ENCODE measurements at places on chromosomes 5 and 9. TPM values are rescaled to one million over a fixed set of nuclear protein-coding genes. Genes with fewer than 3 reads are reported as not detected.

Gene SLC44A1
- 10.0 TPM for total RNA-seq

Gene ACTBL2
- not detected for total RNA-seq

Gene CDX1
- total RNA-seq, result not detected

- no peak for DNase-seq
- H3K27me3 ChIP-seq, result no peaks in the 10 kb centered on the region
- no peak overlapping the region for H3K4me3 ChIP-seq
- no peaks in the 10 kb centered on the region for H3K36me3 ChIP-seq
- H3K4me1 ChIP-seq, result no peaks in the 10 kb centered on the region
- H3K27ac ChIP-seq, result no peak overlapping the region
Observed at GRCh38 chr9:105921057-105921726, 226.9 kb downstream of the TMEM38B start.

DNA sequence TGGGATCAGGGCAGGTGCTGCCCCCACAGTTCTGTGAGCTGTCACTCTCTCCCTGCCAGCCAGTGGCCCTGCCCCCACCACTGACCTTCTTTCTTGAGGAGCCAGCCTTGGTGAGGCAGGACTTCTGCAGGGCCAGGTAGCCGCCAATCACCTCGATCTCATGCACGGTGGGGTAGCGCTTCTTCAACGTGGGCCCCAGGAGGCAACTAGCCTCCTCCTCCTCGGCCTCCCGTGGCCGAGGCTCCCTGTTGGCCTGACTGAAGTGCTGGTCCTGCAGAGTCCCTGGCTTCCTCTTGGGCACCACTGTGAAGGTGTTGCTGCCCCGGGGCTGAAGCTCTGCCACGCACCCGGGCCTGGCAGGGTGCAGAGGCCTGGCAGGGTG, 1.6 kb downstream of the TPRN start:
- peak overlapping the region; percentile 90 for H3K4me3 ChIP-seq
- H3K4me1 ChIP-seq, result peaks cover 62% of the 10 kb centered on the region
- H3K27ac ChIP-seq, result no peak overlapping the region
- DNase-seq, result no peak
- H3K27me3 ChIP-seq, result no peaks in the 10 kb centered on the region

GRCh38 chr5:145473042-145473642, 362.0 kb downstream of the PRELID2 start:
- no peaks in the 10 kb centered on the region for H3K36me3 ChIP-seq
- DNase-seq, result no peak
- H3K27me3 ChIP-seq, result no peaks in the 10 kb centered on the region
- no peak overlapping the region for H3K27ac ChIP-seq
- no peaks in the 10 kb centered on the region for H3K4me1 ChIP-seq

DNA sequence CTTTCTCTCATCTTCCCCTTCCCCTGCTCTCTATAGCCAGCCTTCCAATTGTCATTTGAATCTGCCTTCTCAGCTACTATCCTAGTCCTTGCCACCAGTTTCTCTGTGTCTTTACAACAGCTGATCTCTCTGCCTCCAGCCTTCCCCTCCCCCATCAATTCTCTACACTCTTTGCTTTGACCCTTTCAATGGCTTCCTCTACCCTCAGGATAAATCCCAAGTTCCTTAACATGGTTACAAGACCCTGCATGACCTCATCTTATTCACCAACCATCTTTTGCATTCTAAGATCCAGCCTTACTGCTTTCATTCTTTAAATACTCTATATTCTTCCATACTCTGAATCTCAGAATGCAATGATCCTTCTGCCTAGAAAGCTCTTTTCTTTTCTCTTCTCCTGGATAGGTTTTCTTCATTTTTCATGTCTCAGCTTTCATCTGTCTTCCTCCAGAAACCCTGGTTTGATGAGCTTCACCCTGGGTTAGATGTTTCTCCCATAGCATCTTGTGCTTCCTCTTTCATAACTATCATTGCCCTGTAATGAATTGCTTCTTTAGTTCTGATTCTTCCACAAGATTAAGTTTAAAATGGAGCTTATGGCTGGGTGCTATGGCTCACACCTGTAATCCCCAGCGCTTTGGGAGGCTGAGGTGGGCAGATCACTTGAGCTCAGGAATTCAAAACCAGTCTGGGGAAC, 58.6 kb upstream of the ZSWIM6 start:
- no peak for DNase-seq
- no peak overlapping the region for H3K27ac ChIP-seq
- H3K4me3 ChIP-seq, result no peak overlapping the region
- no peaks in the 10 kb centered on the region for H3K4me1 ChIP-seq

GRCh38 chr5:176608937-176609723, 826 bp downstream of the GPRIN1 start:
- H3K36me3 ChIP-seq, result no peaks in the 10 kb centered on the region
- no peak for DNase-seq
- peak overlapping the region; percentile 67 for H3K4me3 ChIP-seq
- H3K4me1 ChIP-seq, result no peaks in the 10 kb centered on the region
- H3K27me3 ChIP-seq, result no peaks in the 10 kb centered on the region

- no peak overlapping the region for H3K27ac ChIP-seq
- H3K4me1 ChIP-seq, result peaks cover 2% of the 10 kb centered on the region
- H3K4me3 ChIP-seq, result no peak overlapping the region
- no peaks in the 10 kb centered on the region for H3K36me3 ChIP-seq
- H3K27me3 ChIP-seq, result no peaks in the 10 kb centered on the region
- no peak for DNase-seq
Observed at GRCh38 chr5:154829589-154830218, 20.7 kb downstream of the FAXDC2 start.
